ENCODE measurements at places on chromosomes 13 and 19.

DNA sequence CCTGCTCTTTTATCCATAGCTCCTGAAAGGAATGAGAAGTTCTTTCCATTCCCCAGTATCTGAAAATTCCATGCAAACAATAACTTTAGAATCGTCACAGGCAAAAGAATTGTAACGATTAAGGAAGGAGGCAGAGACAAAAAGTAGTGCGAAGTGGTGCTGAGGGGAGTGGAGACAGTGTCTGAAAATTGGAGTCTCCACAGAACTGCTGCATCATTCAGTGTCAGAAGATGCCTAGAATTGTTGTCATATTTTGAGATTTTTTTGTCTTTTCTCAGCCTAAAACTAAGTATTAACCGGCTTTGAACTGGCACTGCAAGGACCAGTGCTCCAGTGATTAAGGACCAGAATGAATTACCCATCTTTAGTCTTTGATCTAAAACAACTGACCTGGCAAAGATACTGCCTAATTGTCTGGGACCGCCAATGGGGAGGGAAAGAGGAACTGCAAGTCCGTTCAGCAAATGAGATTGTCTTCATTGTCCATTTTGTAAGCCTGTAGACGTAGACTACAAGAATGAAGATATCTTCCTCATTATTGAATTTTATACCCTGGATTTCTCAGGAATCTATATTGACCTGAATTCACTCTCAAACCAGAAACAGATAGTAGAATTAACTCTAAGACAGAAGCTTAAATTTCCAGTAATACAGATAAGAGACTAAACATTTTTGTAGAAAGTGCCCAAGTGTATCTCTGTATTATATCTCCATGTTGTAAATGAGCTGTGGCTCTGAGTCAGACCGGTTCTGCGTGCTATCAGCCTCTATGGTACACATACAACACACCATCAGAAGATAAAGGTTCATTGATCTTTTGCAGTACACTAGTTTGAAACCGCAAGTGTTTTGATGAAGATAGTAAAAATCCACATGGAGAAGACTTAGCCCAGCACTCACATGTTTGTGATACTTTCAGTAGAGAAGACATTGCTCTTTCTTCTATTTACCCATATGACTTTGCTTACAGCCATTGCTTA, 293.2 kb downstream of the EFNB2 start:
- no peak for DNase-seq

GRCh38 chr13:74074723-74075122, 59.5 kb downstream of the KLF12 start:
- DNase-seq = no peak

DNA sequence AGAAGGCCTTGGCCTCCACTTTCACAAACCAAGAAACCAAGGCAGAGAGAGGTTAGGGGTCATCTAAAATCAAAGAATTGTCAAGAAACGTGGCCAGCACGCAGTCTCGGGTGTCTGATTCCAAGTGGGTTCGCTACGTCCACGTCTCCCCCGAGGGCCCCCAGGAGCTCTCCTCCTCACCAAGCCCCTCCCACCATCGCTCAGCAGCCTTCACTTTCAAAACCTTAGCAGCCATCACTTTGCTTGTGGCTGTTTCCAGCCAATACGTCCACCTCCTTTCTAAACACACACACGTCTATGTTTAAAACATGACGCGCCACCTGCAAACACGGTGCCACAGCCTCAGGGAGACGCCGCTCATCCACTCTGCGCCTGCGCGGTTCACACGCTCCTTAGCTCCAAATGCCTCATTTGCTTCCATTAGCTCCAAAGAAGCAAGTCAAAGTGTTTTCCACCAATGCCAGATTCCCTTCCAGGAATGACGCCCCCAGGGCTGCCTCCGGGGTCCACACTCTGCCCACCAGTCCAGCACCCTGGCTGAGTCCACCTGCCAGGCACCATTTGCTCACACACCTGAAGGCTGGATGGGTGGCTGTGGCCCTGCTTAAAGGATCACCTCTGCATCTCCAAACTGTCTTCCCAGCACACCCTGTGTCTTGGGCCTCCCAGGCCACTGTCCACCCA, 5.5 kb downstream of the RASA3 start:
- no peak for DNase-seq

- DNase-seq = no peak
Observed at GRCh38 chr13:46372071-46372470, 15.0 kb downstream of the RUBCNL start.

GRCh38 chr19:35224681-35225571, 3.6 kb downstream of the FAM187B start:
- no peak for DNase-seq

- DNase-seq = no peak
Observed at GRCh38 chr13:104645786-104646185, 1579.6 kb upstream of the SLC10A2 start.

DNA sequence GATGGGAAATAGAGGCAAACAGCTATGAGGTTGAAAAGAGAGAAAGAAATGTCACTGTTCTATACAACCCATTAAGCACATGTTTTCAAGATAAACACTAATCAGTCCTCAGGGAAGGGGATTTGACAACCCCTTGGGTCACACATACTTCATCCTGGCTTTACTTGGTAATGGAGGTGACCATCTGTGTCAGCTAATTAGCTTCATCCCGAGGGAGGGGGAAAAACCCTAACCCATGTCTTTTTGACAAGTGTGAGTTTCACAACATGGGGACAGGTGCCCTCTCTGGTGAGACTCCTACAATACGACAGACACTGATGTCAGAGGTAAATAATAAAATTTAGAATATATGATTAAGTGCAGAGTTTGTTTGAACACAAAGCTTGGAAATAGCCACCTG, 43.1 kb downstream of the ZNF611 start:
- no peak for DNase-seq

GRCh38 chr13:39023316-39023715, 14.6 kb downstream of the PROSER1 start:
- DNase-seq = no peak

DNA sequence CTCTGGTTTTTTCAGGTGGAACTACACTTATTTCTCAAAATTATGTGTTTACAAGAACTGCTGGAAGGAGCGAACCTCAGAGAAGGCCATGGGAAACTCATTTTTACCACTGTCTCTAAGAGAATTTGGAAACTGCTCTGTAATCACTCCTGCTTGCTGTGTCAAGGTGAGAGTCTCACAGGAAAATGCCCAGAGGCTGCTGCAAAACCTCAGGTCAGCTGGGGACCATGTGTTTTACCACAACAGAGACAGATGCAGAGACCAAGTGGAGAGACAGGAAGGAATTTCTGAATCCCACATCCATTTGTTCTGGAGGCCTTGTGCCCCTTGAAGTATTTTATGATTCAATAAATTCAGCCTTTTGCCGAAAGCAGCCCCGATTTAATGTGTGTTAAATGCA, 743.8 kb upstream of the SLC10A2 start:
- DNase-seq = no peak

GRCh38 chr19:17766543-17767131, 15.4 kb downstream of the FCHO1 start:
- DNase-seq = no peak

DNA sequence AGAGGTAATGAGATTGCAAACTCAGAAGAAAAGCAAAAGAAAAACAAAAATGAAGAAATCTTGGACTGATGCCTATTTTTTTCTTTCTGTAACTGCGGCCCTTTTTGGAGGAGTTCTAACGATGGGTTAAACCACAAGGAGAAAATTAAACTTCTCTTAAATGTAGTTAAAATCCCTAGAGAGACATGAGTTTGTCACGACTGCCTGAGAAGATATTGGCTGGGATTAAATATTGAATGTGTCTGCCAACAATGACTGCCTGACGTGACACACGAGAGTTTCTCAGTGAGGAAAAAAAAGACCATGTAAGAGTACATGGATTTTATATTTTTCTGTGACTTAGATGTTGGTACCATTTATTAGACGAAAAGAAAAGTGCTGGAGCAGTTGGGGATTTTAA, 1013.4 kb downstream of the PCDH9 start:
- no peak for DNase-seq

- no peak for DNase-seq
Observed at GRCh38 chr13:23752111-23753001, 136.8 kb downstream of the MIPEP start.

DNA sequence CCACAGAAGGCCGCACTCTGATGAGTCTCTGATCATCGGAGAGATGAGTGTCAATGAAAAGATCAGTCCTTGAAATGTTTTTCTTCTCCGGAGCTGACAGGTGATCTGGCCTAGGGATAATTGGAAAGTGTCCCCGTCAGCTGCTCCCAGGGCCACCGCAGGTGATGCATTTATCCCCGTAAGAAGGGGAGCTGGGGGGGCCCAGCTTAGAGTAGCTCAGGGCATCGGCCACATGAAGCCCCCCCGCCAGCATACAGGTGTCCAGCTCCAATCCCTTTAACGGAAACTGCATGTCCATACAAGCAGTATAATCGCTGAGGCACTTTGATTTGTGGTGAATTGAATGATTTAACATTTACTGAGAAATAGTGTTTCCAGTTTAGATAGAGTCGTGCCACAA, 27.7 kb downstream of the ATP4B start:
- DNase-seq = no peak

DNA sequence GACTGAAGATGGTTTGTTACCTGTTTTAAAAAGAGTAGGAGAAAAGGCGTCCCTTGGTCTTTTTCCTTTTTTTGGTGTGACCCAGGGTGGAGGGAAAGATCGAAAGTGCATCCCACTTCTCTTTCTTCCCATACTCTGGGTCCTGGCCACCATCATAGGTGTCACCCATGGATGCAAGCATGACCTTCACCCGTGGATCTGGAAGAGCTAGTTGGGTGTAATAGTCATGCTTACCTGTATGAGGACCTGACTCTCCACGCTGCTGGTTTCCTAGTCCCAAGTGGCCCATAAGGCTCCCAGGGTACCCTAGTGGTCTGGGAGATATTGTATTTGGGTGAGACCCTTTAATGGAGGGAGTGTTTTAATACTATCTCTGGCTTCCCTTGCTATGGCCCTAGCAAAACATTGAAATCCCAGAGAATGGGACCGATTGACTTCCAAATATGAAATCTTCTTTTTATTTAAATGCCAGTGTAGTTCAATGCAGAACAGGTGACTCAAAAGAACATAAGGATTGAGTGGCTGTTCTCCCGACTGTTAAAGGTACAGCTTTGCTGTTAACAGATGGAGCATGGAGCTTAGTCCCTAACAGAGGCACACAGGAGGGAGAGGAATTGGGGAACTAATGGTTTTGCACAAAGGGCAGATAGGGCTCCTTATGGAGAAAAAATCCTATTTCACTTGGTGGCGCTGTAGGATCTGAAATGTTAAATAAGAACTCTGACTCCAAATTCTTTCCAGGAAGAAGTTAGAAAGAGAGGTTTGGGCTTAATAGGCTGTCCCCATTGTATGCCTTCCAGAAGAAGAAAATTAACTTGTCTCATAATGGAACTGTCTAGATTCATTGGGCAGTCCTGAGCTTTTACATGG, 7.0 kb upstream of the ZNF550 start:
- no peak for DNase-seq

DNA sequence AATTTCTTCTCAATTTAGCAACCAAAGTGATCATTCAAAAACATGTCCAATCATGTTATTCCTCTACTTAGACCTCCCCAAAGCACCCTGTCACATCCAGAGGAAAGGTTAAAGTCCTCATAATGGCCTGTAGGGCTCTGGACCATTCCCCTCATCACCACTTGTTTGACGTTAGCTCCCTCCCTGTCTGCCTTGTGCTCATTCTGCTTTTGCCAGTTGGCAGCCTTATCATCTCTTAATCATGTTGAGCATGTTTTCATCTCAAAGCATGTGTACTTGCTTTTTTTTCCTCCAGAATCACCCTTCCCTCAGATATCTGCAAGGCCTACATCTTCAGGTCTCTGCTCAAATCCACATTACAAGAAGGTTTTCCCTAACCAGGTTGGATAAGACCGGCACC, 25.9 kb downstream of the UBAC2 start:
- DNase-seq = no peak

DNA sequence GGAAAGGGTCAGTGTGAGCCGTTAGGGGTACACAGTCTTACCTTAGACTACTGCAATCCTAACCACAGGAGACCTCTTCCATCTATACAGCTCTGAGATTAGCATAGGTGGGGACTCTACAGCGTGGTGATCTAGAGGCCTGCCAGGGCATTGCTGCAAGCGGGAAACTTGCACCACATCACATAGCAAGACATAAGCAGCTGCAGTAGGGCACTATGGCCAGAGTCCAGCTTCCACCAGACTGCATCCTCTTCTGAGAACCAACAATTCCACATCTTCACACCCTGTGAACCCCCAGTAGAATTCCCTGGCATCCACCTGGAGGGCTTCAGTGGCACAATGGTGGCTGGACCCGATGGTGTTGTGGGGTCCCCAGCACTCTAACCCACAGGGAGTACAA, 1564.3 kb upstream of the PRR20A start:
- DNase-seq = no peak

DNA sequence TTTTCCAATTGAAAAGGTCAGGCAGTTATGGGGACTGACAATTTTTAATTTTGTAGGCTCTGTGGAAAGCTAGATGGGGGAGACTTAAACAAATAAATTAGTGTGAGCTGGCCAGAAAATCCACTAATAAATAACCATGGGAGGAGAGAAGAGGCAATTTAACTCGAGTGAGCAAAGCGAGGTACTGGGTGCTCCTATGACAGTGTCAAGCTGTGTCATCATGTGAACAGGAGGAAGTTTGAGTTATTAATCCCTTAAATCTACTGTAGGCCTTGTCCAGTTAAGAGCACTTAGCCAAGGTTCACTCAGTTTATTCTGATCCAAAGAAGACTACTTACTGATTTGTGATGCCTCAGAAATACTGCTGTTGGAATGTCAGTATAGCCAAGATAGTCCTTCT, 122.8 kb downstream of the OXGR1 start:
- no peak for DNase-seq

- DNase-seq = no peak
Observed at GRCh38 chr19:23788411-23788810, 29.7 kb upstream of the ZNF681 start.

GRCh38 chr19:13016245-13016627, 21.0 kb downstream of the NFIX start:
- DNase-seq = no peak

- no peak for DNase-seq
Observed at GRCh38 chr19:19500975-19501644, 14.2 kb downstream of the TSSK6 start.

DNA sequence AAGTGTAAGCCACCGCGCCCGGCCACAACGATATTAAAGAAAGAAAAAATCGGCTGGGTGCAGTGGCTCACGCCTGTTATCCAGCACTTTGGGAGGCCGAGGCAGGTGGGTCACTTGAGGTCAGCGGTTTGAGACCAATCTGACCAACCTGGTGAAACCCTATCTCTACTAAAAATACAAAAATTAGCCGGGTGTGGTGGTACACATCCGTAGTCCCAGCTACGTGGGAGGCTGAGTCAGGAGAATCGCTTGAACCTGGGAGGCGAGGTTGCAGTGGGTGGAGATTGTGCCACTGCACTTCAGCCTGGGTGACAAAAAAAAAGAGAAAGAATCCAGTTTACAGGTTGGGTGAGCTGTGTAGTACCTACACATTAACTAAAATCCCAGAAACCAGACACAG, 99.9 kb upstream of the CACNA1A start:
- DNase-seq = no peak
